ENCODE measurements at places on chromosomes 16 and 17.

DNA sequence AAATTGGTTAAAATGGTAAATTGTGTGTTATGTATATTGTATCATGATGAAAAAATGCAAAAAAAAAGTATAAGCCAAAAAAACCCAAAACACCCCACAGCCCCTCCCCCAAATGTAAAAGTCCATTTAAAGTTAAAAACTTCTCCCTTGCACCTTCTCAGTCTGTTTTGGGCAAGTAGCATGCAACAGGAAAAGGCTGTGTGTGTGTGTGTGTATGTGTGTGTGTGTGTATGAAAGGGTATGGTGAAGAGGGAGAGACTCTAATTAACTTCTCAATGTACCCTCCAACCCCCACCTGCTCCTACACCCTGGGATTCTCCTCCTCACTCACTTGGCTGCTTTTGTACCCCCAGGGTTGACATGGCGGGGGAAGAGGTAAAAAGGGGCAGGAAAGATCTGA, 9.2 kb upstream of the GGT6 start:
- DNase-seq = no peak

GRCh38 chr16:74487634-74488495, 66.6 kb upstream of the CLEC18B start:
- no peak for DNase-seq

DNA sequence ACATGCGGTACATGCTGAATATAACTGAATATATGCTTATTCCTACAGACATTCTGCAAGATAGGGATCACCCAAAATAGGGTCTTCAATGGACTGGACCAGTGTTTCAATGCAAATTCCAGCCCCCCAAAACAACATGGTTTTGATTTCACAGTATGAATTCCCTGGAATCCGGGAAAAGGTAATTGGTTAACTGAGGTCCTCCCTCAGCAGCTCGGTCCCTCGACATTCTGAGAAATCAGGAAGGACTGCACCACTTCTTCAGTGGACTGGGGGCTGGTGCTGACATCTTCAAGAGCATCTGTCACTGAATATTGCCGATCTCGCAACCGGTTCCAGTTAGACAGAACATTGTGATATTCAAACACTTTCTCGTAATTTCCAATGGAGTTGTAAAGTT, 25.1 kb downstream of the CHCT1 start:
- no peak for DNase-seq

- DNase-seq = no peak
Observed at GRCh38 chr16:31435341-31436220, 7.0 kb downstream of the ZNF843 start.

- DNase-seq = no peak
Observed at GRCh38 chr16:72902206-72902605, 145.7 kb downstream of the ZFHX3 start.
